ENCODE measurements at places on chromosomes 12 and 14.

- DNase-seq: no peak
These were observed 116.8 kb downstream of the WIF1 start for GRCh38 chr12:65004270-65004669.

GRCh38 chr14:20332788-20333493 is at the start of gene CCNB1IP1:
TSS of gene CCNB1IP1 (minus strand) at chr14:20333279. CDS start at chr14:20316523, 16,756 bp downstream.
- peak; percentile 32 for DNase-seq

DNA sequence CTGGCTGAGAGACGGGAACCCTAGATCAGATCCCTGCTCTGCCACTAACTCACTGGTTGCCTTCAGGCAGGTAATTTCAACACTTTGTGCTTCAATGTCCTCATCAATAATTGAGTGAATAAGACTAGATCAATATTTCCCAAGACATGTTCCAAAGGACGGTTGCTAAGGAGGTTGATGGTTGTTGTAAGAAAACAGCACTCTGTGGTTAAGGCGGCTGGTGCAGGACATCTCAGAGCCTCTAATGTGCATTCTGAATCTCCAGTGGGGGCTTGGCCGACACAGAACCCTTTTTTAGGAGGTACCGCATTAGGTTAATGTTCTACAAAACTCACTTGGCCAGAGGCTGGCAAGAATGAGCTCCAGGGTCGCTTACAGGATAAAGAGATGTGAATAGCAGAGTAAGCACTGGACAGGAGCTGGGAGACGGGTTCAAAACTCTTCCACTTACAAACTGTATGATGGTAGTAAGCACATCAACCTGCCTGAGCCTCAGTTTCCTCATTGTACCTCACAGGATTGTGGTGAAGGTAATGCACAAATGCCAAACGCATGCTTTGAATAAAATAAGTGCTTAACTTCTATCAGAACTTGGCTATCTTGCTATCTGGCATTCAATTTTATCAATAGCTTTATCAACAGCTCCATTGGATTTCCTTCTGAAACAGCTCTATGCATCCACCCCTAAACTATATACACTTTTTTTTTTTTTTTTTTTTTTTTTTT is 136.9 kb upstream of the PARP11 start:
- DNase-seq: no peak

DNA sequence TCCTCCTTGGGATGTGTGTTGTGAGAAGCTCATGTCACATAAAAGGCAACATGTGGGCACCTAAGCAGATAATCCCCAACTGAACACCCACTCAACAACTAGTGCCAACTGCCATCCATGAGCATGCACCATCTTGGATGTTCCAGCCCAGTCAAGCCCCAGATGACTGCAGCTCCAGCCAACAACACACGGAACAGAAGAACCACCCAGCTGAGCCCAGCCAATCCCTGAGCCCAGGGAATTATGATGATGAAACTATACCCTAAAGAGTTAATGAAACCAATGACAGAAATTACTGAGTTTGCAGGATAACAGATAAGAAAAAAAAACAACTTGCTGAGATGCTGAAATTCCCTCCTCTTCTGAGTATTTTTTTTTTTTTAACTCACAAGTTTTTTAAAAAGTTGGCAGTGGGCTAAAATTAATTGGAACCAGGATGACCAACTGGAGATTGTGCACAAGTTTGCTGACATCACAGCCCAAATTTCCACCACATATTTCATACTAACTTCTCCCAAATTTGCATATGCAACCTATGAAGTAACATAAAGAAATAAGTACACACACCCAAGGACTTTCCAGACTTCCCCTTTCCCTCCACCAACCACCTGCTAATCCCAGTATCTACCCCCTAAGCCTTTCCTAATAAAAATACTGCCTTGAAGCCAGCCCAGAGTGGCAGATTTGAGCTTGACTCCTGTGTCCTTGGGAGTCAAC is 124.5 kb downstream of the KSR2 start:
- no peak for DNase-seq

DNA sequence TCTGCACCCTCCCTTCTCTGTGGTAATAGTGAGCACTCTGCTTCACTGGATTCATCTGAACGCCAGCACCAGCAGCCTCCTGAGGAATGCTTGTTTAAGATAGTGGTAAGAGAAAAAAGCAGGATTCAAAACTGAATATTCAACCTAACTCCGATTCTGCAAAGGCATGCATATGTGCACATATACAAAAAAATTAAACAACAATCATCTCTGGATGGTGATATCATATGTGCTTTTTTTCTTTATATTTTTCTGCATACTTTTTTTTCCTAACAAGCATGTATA is 9.8 kb downstream of the TMEM229B start:
- no peak for DNase-seq

DNA sequence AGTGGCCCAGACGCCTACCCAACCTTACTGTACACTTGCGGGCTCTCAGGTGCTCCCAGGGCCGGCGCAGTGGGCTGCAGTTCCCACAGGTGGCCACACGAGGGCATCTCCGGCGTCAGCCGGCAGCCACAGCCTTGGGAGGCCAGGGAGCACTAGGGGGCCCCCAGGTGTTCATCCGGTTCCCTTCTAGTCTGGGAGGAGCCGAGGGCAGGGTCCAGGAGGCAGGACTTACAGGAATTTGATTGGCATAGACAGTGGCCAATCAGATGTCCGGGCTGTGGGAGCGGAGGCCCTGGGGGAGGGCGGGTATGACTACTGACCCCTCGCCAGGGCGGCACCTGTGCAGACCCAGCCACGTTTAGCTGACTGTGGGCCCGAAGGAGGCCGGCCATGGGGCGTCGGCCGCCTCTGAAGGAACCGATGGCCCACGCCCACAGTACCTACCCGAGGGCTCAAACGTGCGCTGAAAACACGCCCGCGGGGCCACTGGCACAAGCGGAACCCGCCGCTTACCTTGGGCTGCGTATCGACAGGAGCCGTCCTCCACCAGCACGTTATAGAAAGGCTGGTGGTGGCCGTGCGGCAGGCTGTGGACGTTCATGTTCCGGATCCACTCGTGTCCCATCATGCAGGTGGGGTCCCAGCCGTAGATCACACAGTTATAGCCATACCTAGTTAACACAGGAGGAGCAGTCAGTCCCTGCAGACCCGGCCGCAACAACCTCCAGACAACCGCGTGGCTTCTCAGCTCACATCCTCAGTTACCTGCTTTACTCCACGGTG is 34.8 kb downstream of the FBXO21 start:
- peak; percentile 80 for DNase-seq

- no peak for DNase-seq
These were observed 140.5 kb downstream of the PRKCH start for GRCh38 chr14:61461808-61462275.

DNA sequence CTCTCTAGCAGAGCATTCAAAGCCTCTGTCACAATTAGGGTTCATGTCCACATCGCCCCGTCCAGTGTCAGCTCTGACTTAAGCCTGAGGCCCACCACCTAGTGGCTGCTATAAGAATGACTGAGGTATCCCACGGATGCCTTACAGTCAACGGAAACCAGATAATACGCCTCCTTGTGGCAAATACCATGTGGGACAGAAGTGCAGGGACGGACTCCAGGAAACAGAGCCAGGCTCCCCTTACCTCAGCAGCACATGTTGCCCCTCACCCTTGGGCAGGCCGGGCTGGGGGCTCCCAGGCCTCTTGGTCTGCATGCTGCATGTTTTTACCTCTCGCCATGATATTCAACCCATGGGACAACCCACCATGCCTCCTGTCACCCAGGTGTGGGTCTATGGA is 86.3 kb downstream of the VWF start:
- peak; percentile 29 for DNase-seq

- DNase-seq: no peak
These were observed 116.4 kb downstream of the LRIG3 start for GRCh38 chr12:58803908-58804307.

- DNase-seq: no peak
These were observed 79.1 kb upstream of the ST8SIA1 start for GRCh38 chr12:22413592-22413991.

GRCh38 chr12:70251661-70252060 is 8.4 kb downstream of the CNOT2 start:
- DNase-seq: no peak

DNA sequence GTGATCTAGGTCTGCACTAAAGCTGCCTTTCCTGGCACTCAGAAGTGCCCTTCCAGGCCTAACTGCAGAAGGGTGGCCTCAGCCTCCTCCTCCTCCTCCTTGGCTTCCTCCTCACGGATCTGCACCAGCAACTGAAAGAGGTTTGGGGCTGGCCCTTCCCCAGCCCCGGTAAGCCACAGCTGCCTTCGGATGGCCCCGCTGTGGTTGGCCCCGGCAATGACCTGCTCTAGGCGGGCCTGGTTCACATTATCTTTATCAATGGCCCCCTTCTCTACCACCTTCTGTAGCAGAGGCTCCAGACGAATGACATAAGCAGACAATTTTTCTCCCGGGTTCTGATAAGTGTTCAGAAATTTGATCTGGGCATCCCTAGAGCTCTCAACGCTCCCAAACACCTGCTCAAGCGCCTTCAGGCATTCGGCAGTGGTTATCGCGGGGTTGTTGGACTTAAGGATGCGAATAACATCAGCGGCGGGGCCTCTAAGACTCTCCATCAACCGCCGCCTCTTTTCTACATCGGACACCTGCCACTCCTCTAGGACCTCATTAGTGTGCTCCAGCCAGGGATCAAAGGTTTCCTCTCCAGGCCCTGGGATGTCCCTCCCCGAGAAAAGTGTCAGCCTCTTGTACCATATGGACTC is 1.5 kb downstream of the PNMA1 start:
- DNase-seq: peak; percentile 44

DNA sequence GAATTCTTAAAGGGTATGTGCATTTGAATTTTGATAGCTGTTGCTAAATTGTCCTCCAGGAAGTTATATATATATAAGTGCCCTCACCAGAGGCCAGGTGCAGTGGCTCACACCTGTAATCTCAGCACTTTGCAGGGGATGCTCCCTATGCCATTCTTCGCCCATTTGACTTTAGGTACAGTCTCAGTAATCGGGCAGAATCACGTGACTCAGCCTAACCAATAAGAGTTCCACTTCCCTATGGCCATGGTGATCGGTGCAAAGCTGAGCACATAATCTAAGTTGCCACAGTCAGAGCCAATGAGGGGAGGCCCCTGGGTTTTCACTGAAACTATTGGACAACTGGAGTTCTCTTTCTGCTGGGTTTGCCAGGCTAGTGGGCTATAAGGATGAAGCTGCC is 274.6 kb upstream of the TBX3 start:
- DNase-seq: no peak

- DNase-seq: no peak
These were observed 926.6 kb downstream of the VRK1 start for GRCh38 chr14:97723819-97724218.

GRCh38 chr14:23481362-23481970 is 12.0 kb downstream of the NGDN start:
- no peak for DNase-seq

- DNase-seq: no peak
These were observed 3.3 kb downstream of the C12orf56 start for GRCh38 chr12:64387197-64387816.

Data from activated naive CD4-positive, alpha-beta T cell treated with Interleukin-2 at 50 U/mL for 16 hours (primary cell).